ENCODE measurements at places on chromosomes 2 and 18. TPM values are rescaled to one million over a fixed set of nuclear protein-coding genes. Genes with fewer than 3 reads are reported as not detected.

GRCh38 chr18:77250926-77251729 lies 1.5 kb downstream of the GALR1 start:
- no peak for DNase-seq

The CYP27C1 gene
- polyA plus RNA-seq, result 6.6 TPM

The SERPINB11 gene
- not detected for polyA plus RNA-seq

DNA sequence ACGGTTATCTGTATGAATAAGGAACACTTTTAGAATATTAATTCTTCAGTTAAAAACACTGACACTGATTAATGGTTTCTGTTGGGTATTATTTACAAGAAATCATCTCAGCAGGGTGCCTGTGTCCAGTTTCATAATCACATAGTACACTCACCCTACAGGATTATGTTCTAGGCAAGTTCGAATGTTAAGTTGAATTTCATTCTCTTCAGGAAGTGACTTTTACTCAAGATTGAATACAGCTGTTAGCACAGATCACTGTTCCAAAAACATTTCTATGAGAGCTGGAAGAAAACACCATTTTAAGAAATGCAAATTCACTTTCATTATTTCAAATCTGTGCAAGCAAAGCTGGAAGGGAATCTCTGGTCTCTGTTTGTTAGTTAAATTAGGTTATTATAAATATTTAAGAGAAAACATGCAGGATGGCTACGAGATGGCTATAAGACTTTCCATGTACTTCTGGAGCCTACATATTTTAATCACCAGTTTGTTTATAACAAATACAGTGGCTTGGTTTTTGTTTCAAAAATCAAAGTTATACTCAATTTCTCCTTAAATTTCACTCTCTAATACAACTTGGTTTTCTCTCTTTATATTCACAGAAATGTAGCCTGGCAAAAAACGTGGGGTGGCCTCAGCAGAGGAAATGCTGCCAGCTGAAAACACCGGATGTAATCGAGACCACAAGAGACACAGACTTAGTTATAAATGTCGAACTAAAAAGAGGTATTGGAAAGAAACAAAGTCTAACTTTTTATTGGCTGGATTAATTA lies 65.8 kb downstream of the RBMS1 start:
- peak; percentile 49 for DNase-seq

The RND3 gene
- polyA plus RNA-seq, result 55.5 TPM

- peak; percentile 43 for DNase-seq
Measured at GRCh38 chr18:111306-112014, 46.9 kb upstream of the USP14 start.

The BARD1 gene
- 20.8 TPM for polyA plus RNA-seq

DNA sequence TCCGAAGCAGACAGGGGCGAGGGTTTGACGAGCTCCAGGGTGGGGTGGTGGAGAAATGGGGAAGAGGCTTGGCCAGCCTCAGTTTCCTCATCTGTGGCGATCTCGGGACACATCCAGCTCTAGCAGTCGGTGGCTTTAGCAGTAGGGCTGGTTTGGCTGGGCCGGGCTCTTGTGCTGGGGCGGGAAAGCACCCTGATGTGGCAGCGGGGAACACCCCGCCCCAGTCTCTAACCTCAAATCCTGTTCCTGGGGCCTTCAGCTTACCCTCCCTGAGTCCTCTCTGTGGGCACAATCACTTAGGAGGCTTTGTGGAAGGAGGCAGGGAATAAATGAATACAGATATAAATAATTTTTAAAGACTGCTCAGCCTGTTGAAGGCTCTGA lies 26.5 kb upstream of the MCFD2 start:
- no peak for DNase-seq

GRCh38 chr2:149744865-149745264 lies 157.3 kb upstream of the MMADHC start:
- DNase-seq, result no peak

DNA sequence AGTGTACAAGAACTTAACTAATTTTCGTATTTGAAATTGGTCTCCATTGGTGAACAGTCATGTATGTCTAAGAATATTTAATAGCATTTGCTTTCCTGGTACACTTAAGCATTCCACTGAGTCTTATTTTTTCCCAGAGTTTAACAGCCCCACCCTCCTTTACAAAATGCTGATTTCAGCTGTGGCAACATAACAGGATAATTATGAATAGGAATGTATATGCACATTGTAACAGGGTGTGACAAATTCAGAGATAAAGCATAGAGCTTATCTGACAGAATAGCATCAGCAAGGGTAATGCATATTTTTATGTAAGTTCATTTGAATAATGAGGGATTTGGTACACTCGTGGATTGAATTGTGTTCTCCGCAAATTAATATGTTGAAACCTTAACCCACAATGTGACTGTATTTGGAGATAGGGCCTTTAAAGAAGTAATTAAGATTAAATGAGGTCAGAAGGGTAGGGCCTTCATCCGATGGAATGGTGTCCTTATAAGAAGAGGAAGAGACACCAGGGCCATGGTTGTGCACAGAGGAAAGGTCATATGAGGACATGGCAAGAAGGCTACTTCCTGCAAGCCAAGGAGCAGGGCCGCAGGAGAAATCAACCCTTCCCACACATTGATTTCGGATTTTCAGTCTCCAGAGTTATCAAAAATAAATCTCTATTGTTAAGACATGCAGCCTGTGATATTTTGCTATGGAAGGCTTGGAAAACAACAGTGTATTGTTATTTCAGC lies 439.7 kb upstream of the CDH20 start:
- no peak for DNase-seq

DNA sequence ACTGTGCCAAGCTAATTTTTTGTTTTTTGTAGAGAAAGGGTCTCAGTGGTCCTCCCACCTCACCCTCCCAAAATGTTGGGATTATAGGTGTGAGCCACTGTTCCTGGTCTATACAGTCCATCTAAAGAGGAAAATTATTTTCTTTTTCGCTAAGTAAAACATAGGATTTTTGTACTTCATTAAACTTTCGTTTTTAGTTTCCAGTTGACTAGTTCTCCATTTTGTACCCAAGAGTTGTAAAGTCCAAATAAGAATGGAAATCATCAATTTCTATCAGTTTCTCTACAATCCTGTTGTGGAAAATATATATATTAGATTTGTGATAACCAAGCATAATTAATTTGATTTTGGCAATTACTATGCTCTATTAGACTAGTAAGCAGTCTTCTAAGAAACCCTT lies 156.4 kb downstream of the BABAM2 start:
- no peak for DNase-seq

DNA sequence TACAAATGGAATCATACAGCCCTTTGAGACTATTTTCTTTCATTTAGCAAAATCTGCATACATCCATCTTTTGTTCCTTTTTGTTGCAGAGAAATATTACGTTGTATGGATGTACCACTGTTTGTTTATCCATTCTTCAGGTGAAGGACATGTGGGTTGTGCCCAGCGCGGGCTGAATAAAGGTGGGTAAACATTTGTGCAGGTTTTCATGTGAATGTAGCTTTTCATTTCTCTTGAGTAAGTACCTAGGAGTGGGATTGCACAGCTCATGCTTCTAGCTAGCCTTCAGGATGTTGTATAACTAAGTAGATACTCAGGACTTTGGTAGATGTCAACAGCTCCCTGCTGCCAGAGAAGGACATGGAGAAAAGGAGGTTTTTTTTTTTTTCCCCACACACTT lies 50.6 kb upstream of the SPRED2 start:
- DNase-seq, result no peak

DNA sequence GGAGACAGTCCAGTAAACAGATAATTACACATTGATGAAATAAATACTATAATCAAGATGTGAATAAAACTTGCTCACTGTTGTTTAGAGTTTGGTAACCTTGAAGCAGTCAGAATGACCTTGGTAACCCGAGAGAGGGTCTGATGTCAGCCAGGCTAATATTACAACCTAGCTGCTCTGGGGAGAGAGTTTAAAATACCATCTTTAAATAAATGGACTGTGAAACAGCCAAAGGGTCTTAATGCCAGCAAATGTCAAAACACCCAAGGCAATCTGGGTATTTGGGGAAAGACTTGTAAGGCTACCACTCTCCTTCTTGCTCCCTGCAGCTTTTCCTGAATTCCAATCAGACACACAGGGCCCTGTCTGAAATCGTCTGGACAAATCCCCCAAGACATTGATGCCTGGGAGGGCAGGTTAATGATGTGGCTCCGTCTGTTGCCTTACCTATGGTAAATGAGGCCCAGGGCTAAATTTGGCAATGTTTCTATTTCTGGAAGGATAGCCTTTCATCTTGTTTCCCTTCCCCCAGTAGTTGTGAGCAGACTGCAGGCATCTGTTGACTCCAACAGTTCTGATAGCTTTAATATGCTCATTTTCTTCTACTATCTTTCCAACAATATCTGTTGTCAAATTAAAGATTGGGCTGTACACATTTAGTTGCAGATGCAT lies 43.0 kb upstream of the ITGB6 start:
- DNase-seq, result no peak

The PPP3R1 gene
- polyA plus RNA-seq, result 59.9 TPM

- DNase-seq, result no peak
Measured at GRCh38 chr18:79634593-79635426, 44.8 kb upstream of the CTDP1 start.

DNA sequence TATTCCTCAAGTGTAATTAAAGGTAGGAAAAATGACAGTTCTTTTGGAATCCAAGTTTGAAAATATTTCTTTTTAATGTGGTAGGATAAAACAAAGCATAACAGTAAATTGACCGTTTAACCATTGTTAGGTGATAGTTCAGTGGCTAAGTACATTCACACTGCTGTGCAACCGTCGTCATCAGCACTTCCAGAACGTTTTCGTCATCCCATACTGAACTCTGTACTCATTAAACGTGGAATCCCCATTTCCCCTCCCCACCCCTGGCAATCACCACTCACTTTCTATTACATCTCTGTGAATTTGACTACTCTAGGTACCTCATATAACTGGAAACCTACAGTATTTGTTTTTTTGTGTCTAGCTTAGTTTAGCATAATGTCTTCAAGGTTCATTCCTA lies 32.9 kb upstream of the FZD5 start:
- no peak for DNase-seq

GRCh38 chr2:44560941-44561340 lies 199.2 kb downstream of the CAMKMT start:
- DNase-seq, result no peak

DNA sequence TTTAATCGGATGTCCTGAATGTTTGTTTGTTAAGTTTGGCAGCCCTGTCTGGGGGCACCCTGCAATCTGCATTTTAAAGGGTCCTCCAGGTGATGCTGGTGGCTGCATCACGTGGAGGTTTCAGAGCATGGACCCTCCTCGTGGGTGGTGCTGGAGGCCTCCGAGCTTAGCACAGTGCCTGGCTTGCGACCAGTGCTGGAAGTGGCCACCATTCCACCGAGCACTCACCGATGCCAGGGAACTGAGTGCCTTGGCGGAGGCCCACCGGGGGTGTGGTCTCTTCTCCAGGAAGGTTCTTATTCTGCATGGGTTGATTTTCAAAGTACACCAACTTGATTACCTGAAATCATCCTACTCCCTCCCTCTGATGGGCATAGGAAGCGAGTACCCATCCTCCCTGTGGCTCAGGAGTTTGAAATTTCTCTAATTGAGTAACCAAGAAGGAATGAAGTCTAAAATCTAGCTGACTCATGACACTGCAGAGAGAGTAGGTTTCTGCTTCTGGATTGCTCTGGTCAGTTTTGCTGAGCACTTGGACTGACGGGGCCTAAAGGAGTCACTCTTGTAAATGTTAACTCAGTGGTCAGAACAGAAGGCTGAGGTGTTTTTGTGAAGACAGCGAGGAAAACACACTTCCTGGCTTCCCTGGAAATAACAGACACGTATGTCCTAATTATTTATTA lies 58.1 kb upstream of the SLC66A3 start:
- no peak for DNase-seq

The SERPINB10 gene
- polyA plus RNA-seq, result 0.19 TPM

DNA sequence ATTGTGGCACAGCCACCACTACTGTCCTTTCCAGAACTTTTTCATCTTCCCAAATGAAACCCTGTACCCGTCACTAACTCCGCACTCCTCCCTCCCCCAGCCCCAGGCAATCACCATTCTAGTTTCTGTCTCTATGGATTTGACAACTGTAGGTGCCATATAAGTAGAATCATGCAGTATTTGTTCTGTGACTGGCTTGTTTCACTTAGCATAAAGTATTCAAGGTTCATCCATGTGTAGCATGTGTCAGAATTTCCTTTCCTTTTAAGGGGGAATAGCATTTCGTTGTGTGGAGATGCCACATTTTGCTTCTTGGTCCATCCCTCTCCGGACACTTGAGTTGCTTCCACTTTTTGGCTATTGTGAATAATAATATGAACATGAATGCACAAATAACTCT lies 842 bp upstream of the CKAP2L start:
- DNase-seq, result no peak

DNA sequence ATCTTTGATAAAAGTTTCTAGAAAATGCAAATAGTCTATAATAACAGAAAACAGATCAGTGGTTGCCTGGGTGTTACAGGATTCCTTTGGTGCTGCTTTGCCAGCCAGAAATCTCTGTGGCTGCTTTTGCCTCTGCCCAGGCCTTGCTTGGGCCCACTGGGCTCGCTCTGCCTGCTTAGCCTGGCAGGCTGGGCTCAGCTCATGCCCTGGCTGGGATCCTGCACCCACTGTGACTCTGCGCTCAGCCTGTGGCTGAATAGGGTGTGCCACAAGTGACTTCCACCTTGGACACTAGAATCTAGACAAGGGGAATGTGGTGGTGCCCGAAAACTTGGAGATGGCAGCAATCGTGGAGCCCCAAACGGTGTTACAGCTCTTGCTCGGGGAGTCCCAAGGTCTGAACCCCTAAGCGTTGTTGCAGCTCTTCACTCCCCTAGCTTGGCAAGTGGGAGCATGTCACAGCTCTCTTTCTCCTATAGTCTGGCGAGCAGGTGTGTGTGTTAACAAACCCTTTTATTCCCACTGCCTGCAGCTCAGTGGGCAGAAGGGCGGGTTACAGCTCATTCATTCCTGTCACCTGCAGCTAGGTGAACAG lies 50.9 kb downstream of the FBXO48 start:
- DNase-seq, result no peak

- no peak for DNase-seq
Measured at GRCh38 chr2:150319085-150319484, 168.4 kb downstream of the RND3 start.

- DNase-seq, result no peak
Measured at GRCh38 chr2:162072181-162072702, 1.8 kb downstream of the DPP4 start.

- no peak for DNase-seq
Measured at GRCh38 chr18:3248658-3249359, 1.2 kb downstream of the MYL12A start.

- DNase-seq, result peak; percentile 19
Measured at GRCh38 chr2:2166881-2167280, 164.2 kb downstream of the MYT1L start.

The FN1 gene
- 489 TPM for polyA plus RNA-seq

DNA sequence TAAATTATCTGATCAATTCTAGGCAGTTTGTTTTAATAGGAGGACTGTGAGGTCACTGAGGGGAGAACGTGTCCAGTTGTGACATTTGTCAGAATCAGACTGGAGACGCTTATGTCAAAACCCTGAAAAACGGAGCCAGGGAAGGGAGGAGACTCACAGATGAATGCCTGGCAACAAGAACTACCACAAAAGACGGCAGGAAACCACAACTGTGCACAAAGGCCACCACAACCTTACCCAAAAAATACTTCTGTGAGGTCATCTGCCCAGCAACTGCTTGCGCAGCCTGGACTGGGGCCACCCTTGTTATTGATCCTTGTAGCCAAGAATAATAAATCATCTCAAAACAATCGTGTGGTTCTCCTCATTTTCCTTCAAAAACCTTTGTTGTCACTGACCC lies 173.0 kb upstream of the ALKAL2 start:
- DNase-seq, result no peak

GRCh38 chr2:7108792-7109532 lies 191.8 kb downstream of the RNF144A start:
- DNase-seq, result no peak

- no peak for DNase-seq
Measured at GRCh38 chr2:184756885-184757284, 158.6 kb downstream of the ZNF804A start.

Data from left renal cortex interstitium (tissue), 4 donors.